ENCODE measurements at places on chromosomes 2 and 18. TPM values are rescaled to one million over a fixed set of nuclear protein-coding genes. Genes with fewer than 3 reads are reported as not detected.

The XDH gene
- not detected for total RNA-seq

- no peaks in the 10 kb centered on the region for H3K27me3 ChIP-seq
- H3K36me3 ChIP-seq, result peaks cover 16% of the 10 kb centered on the region
- no peak overlapping the region for H3K27ac ChIP-seq
- H3K4me3 ChIP-seq, result no peak overlapping the region
- no peak for DNase-seq
- H3K4me1 ChIP-seq, result peaks cover 24% of the 10 kb centered on the region
These were observed 108.9 kb upstream of the IL1R2 start for GRCh38 chr2:101882769-101883307.

DNA sequence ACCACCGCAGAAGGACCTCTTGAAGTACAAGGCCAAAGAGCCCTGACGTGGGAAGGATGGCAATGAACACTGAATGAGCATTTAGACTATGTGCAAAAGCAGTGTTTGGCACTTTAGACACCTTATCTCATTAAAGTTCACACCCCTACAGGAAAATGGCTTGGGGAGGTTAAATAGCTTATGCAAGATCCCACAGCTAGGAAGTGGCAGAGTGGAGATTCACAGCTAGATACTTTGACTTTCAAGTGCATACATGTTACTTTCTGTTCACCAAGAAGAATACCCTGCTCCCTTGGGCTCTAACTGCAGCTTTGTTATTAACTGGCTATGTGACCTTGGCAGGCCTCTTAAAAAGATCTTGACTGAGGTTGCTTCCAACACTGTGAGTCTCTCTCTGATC is 58.2 kb downstream of the ICOS start:
- H3K4me1 ChIP-seq, result peaks cover 9% of the 10 kb centered on the region
- H3K27me3 ChIP-seq, result no peaks in the 10 kb centered on the region
- H3K4me3 ChIP-seq, result no peak overlapping the region
- DNase-seq, result no peak

DNA sequence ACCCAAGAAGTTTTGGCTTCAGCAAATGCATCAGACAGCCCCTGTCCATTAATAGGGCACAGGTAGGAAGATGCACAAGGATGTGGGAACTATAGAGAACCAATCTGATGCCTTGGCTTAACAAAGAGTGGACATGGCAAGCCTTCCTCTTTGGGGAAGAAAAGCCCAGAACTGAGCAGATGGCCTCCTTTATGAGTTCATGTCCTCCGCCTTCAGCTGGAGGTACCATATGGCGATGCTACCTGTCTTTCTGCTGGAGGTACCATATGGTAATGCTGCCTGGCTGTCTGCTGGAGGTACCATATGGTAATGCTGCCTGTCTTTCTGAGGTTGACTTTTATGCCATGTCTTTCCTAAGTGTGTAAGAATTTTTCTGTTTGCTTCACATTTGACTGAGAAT is 6.0 kb downstream of the RETREG2 start:
- no peak overlapping the region for H3K4me3 ChIP-seq
- no peaks in the 10 kb centered on the region for H3K27me3 ChIP-seq
- H3K4me1 ChIP-seq, result peaks cover 4% of the 10 kb centered on the region
- H3K36me3 ChIP-seq, result peaks cover 44% of the 10 kb centered on the region

DNA sequence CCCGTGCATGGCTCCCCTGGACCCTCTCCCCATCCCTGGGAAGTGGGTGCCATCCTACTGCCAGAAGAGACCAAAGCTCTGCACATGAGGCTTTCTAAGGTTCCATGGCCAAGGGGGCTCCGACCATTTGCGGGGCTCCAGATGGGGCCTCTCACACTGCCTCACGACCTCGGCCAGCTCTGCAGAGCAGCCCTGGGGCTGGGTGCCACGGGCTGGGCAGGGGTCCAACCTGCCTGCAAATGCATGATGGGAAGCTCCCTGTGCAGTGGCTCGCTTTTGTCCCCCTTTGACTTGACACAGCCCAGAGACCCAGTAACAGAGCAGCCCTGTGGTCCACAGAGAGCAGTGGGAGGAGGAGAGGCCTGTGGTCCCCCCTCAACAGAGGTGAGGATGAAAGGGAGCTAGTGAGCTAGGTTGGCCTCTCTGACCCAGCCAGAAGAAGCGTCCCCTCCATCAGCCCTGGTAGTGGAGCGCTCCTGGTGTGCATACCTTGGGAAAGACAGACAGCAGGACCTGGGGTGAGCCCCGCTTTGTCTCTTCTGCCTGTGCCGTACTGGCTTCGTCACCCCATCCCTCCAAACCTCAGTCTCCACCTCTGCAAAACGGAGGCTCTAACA is 174.1 kb downstream of the DDX1 start:
- H3K4me3 ChIP-seq, result no peak overlapping the region
- H3K27ac ChIP-seq, result no peak overlapping the region
- no peaks in the 10 kb centered on the region for H3K27me3 ChIP-seq
- no peaks in the 10 kb centered on the region for H3K36me3 ChIP-seq
- DNase-seq, result no peak
- H3K4me1 ChIP-seq, result no peaks in the 10 kb centered on the region

DNA sequence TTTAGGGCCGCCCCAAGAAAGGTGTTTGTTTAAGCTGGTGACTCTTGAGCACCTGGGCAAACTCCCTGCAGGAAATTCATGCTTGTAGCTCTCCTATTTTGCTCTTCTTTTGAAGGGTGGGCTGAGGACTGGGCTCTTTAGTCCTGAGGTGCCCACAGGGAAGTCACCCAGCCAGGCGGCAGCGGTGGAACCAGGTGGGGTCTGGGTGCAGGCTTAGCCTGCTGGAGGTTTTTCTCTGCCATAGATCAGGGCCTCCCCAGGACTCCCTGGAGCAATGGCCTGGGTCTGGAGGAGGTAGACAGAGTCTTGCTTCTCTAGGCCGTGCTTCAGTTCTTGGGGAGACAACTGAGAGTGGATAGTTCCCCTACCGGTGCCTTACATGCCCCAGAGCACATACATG is 99.9 kb downstream of the CLIP4 start:
- no peaks in the 10 kb centered on the region for H3K27me3 ChIP-seq
- no peak overlapping the region for H3K27ac ChIP-seq
- no peak overlapping the region for H3K4me3 ChIP-seq
- H3K36me3 ChIP-seq, result no peaks in the 10 kb centered on the region

- H3K27me3 ChIP-seq, result no peaks in the 10 kb centered on the region
- no peak overlapping the region for H3K4me3 ChIP-seq
- H3K4me1 ChIP-seq, result no peaks in the 10 kb centered on the region
- H3K27ac ChIP-seq, result peak overlapping the region; percentile 54
- DNase-seq, result no peak
These were observed 5.7 kb upstream of the ALS2 start for GRCh38 chr2:201786471-201786870.

GRCh38 chr2:143692967-143693366 is 563.7 kb downstream of the ARHGAP15 start:
- DNase-seq, result no peak
- no peak overlapping the region for H3K27ac ChIP-seq
- no peaks in the 10 kb centered on the region for H3K27me3 ChIP-seq
- H3K4me3 ChIP-seq, result no peak overlapping the region

The CXCR4 gene
- 26.3 TPM for total RNA-seq

- DNase-seq, result no peak
- no peak overlapping the region for H3K4me3 ChIP-seq
- no peaks in the 10 kb centered on the region for H3K36me3 ChIP-seq
- no peaks in the 10 kb centered on the region for H3K4me1 ChIP-seq
These were observed 54.1 kb upstream of the RAB6C start for GRCh38 chr2:129925381-129925780.

DNA sequence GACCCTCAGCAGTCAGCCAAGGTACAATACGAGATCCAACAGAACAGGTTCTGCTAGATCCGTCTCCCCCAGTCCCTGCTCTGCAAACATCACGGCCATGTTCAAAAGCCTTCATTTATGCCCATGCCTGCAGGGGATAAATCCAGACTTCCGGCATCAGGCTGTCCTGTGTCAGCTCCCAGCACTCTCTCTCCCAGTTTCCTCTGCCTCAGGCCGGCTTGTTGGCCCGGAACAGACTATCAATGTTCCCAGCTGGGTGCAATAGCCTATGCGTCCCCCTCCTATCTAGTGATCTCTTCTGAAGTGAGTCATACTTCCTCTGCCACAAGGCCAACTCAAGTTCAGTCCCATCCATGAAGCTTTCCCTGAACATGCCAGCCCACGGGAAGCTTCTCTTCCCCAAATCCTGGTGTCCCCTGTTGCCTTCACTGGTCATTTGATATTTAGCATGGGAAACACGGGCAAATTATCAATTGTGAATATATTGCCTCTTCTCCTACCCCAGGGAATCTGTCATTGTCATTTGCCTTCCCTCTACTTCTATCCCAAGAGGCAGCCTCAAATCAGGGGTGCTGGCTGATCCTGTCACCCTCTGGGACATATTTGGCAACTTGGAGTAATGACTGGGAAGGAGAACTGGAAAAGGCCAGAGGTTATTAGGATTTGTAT is 51.1 kb downstream of the CAPN13 start:
- peaks cover 4% of the 10 kb centered on the region for H3K27me3 ChIP-seq
- H3K27ac ChIP-seq, result no peak overlapping the region
- H3K4me1 ChIP-seq, result no peaks in the 10 kb centered on the region
- DNase-seq, result no peak

The PLCD4 gene
- total RNA-seq, result 8.3 TPM

GRCh38 chr18:37393945-37394609 is 171.5 kb downstream of the CELF4 start:
- no peak overlapping the region for H3K27ac ChIP-seq
- DNase-seq, result peak; percentile 7
- H3K27me3 ChIP-seq, result no peaks in the 10 kb centered on the region
- H3K4me3 ChIP-seq, result peak overlapping the region; percentile 74

The DIPK1C gene
- total RNA-seq, result not detected

The FOXI3 gene
- not detected for total RNA-seq

- H3K4me1 ChIP-seq, result no peaks in the 10 kb centered on the region
- H3K27ac ChIP-seq, result no peak overlapping the region
- H3K27me3 ChIP-seq, result no peaks in the 10 kb centered on the region
- no peak for DNase-seq
- H3K36me3 ChIP-seq, result no peaks in the 10 kb centered on the region
- no peak overlapping the region for H3K4me3 ChIP-seq
These were observed 21.3 kb downstream of the MBD5 start for GRCh38 chr2:148042219-148042618.

DNA sequence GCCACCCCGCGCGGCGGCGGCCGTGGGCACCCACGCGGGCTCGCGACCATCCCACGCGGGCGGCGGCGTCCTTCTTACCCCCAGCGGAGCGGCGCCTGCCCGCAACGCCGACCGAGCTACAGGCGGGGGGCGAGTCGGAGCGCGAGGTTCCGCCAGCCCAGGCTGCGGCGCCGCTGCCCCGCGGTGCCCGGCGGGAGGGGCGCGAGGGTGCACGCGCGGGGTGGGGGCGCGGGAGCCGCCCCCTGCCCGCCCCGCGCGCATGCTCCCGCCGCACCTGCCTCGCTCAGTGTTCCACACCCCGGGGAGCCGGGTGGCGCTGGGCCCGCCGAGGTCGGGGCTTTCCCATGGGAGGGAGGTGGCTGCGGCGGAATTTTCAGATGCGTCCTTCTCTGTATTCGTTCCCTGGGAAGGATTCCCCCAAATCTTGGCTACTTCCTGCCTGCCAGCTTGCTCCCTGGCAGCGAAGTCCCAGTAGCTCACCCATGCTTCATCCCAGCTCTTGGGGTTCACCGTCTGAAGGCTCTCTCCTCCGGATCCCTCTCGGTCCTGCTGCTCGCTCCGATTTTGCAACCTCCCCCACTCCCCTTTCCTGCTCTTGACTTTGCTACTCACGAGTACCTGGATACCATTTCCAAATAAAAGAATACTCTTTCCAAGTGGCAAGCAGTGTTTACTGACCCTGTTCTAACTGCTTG is at the start of gene L3MBTL4:
TSS of gene L3MBTL4 (minus strand) at position 189 of the 695 bp plus-strand sequence. CDS start 103,286 bp downstream, outside the sequence.
- no peaks in the 10 kb centered on the region for H3K4me1 ChIP-seq
- peak within 1 kb of the TSS; percentile 75 for H3K4me3 ChIP-seq
- no peaks in the 10 kb centered on the region for H3K27me3 ChIP-seq
- peak within 1 kb of the TSS; percentile 11 for H3K27ac ChIP-seq
- H3K36me3 ChIP-seq, result no peaks in the 10 kb centered on the region

The FAM228A gene
- 0.81 TPM for total RNA-seq

- no peaks in the 10 kb centered on the region for H3K36me3 ChIP-seq
- no peaks in the 10 kb centered on the region for H3K27me3 ChIP-seq
- no peak overlapping the region for H3K4me3 ChIP-seq
- peak overlapping the region; percentile 85 for H3K27ac ChIP-seq
- no peak for DNase-seq
These were observed 11.8 kb upstream of the PROC start for GRCh38 chr2:127406454-127406853.

- H3K27me3 ChIP-seq, result no peaks in the 10 kb centered on the region
- no peak overlapping the region for H3K4me3 ChIP-seq
- no peaks in the 10 kb centered on the region for H3K4me1 ChIP-seq
- H3K36me3 ChIP-seq, result no peaks in the 10 kb centered on the region
- H3K27ac ChIP-seq, result no peak overlapping the region
These were observed 327.6 kb upstream of the KCNJ3 start for GRCh38 chr2:154370873-154371272.

GRCh38 chr2:38556006-38556801 is 46.5 kb downstream of the HNRNPLL start:
- no peak overlapping the region for H3K27ac ChIP-seq
- no peaks in the 10 kb centered on the region for H3K27me3 ChIP-seq
- H3K36me3 ChIP-seq, result peaks cover 7% of the 10 kb centered on the region

DNA sequence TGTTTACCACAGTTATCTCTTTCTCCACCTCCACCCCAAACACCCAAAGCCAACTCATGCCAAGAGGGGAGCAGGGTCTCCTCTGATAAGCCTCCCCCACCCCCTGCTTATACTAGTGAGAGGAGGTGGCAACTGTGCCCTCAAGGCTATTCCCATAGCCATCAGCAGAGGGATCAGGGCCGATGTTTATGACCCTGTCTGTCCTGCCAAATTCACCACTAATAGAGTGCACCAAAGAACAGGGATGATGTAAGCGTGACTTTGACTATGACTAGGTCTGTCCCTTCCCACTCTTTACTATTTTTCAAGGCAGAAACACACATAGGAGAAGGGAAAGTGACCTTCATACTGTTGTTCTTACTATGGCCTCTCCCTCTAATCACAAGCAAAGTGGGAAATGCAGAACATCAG is 74.6 kb downstream of the CLHC1 start:
- H3K27me3 ChIP-seq, result no peaks in the 10 kb centered on the region
- H3K27ac ChIP-seq, result peak overlapping the region; percentile 71
- H3K4me3 ChIP-seq, result no peak overlapping the region
- no peaks in the 10 kb centered on the region for H3K36me3 ChIP-seq

GRCh38 chr2:165576409-165577154 is 107.1 kb downstream of the CSRNP3 start:
- H3K27ac ChIP-seq, result no peak overlapping the region
- DNase-seq, result no peak
- no peak overlapping the region for H3K4me3 ChIP-seq
- H3K4me1 ChIP-seq, result peaks cover 4% of the 10 kb centered on the region

- no peak overlapping the region for H3K4me3 ChIP-seq
- H3K27me3 ChIP-seq, result no peaks in the 10 kb centered on the region
- no peak for DNase-seq
- H3K36me3 ChIP-seq, result no peaks in the 10 kb centered on the region
- H3K4me1 ChIP-seq, result peaks cover 9% of the 10 kb centered on the region
These were observed 107.8 kb downstream of the MGAT5 start for GRCh38 chr2:134361648-134362047.

The CABYR gene
- total RNA-seq, result 1.8 TPM

The ADRA2B gene
- 4.5 TPM for total RNA-seq

GRCh38 chr2:227134591-227134990 is 29.4 kb downstream of the COL4A4 start:
- DNase-seq, result no peak
- no peak overlapping the region for H3K4me3 ChIP-seq
- H3K27ac ChIP-seq, result no peak overlapping the region
- no peaks in the 10 kb centered on the region for H3K4me1 ChIP-seq

The TRIM43 gene
- not detected for total RNA-seq
